Esophagus muscularis mucosa (tissue), 4 donors: ENCODE measurements at places on chromosomes 3 and 15.
A peak's percentile ranks its signal among the peaks of the same experiment; 100 is the strongest.

DNA sequence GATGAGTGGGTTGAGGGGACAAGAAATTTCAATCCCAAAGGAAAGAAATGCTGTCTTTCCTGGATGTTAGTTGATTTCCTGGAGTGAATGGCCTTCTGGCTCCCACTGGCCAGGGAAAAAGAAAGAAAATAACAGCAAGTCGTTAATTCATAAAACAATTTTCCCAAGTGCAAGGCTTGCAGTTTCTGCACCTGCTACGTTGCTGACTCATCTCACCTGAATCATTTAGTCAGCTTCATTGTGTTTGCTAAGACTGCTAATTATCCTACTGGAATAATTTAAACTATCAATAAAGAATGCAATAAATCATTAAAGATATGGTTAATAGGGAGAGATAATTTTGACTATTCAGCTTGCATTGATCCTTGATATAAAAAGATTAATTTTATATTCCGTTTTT lies 387.6 kb downstream of the ROBO2 start:
- DNase-seq: no peak

- DNase-seq: no peak
These were observed 367.9 kb upstream of the PROK2 start for GRCh38 chr3:72152551-72153476.

- DNase-seq: no peak
These were observed 56.2 kb downstream of the CEMIP start for GRCh38 chr15:80835336-80835735.

DNA sequence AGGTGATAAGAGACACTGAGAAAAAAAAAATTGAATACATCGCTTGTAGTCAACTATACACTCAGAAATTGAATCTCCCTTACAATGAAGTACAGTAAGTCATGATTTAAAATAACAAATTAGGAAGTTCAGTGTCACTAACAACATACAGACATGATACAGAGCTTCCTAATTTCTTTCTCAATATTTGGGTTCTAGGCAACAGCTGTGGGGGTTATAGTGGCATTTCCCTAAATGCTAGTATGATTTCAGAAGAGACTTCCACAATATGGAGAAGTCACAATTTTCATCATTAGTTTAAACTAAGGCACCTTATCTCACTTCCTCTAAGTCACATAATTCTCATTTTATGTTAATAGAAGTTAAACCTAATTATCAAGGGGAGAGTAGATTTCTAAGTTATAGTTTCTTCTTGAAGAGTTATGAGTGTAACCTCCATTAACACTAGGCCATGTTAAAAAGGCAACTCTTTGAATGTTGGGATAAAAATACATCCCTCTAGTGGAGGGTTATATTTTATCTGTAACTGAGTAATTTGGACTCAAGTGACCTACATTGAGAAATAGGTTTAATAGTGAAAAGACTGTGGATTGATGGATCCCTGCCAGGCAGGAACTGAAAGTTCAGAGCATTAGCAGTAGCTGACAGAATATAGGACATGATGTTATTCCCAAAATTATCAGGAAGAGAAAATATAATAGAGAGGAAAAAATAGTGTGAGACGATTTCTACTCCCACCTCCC lies 286.0 kb upstream of the SUCLG2 start:
- DNase-seq: no peak

DNA sequence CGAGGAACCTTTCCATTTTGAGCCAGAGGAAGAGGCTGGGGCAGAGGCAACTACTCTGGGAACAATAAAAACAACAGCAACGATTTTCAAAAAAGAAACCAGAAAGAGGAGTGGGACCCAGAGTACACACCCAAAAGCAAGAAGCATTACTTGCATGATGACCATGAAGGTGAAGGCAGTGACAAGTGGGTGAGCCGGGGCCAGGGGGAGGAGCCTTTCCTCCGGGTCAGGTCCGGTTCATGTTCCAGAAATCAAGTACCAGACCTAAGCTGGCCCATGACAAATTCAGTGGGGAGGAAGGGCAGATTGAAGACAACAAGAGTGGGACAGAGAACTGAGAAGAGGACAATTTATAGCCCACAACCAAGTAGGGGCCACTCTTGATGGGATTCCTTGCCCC lies 77.2 kb upstream of the STT3B start:
- DNase-seq: no peak

- DNase-seq: no peak
These were observed 37.1 kb downstream of the P3H2 start for GRCh38 chr3:190083635-190084034.

DNA sequence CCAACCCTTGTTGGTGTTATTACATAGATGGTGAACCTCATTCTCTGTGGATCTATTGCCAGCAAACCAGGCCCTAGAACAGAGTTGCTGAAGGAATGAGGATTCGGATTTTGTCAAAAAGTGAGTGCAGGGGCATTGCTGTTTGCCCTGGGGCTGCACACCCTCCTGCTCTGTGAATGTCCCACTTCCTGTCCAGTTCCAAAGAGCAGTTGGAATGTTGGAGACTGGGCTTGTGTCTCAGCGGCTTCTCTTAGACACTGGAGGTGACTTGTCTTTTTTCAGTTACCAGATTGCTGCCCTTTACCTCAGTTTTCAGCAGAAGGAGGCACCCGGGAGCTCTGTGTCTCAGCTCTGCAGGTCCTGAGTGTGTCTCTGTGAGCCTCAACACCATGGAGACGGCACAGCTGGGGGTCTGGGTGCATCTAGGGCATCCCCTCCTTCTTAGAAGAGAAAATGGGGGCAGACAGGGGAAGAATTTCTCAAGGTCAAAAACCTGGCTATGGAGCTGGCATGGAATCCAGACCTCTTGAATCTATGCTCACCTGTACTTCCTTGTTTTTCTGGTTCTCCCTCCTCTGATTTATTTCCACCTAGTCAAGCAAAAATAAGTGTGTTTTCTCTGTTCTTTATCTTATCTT lies 46.3 kb downstream of the LIMD1 start:
- DNase-seq: no peak

DNA sequence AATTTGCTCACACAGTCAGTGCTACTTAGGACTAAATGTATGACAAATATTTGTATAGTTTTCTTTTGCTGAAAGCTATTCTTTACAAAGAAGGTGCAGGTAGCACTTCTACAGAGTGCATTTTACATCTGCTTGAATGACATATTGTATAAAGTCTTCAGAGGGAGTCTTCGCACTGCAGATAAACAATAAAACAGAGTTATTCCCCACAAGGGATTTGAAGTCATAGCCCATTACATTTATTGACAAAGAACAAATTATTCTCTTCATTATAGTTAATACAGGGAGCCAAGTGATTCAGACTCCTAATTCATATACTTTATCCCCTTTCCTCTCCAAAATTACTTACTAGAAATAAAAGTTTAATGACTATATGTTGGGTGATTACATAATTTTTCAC lies 529.7 kb downstream of the EDEM1 start:
- DNase-seq: no peak

DNA sequence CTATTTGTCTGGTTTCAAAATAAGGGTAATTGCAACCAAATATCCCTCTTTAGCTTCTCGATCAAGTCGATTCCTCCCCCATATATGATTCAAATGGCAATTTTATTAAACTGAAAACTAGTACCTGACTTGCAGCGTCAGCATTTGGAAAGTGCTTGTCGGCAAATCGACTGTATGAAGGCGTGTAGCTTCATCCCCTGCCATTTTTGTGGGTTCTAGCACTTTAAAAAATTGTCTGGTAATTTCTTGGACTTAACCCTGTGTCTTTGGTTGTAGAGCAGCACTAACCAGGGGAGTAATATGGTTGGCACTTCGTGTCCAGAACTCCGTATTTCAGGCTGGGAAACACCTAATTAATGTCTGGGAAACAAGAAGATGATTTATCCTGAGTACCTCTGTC lies 573 bp downstream of the MME start:
- no peak for DNase-seq

DNA sequence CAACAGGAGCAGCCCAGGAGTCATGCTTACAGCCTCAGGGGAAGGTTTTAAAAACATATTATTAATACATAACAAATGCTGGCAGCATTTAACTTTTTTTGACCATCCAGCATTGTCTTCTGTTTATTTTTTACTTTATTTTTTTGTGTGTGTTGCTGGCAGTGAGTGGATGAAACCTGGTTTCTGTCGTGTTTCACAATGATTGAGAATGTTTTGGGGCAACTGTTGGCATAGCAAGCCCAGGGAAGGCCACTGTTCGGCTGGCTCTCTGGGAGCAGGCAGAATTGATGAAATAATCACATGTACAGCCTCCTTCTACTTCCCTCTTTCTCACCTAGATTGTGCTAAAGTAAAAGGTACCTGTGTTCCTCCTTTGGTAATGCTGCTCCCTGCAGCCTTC lies 190.2 kb downstream of the NR1D2 start:
- peak; percentile 77 for DNase-seq

DNA sequence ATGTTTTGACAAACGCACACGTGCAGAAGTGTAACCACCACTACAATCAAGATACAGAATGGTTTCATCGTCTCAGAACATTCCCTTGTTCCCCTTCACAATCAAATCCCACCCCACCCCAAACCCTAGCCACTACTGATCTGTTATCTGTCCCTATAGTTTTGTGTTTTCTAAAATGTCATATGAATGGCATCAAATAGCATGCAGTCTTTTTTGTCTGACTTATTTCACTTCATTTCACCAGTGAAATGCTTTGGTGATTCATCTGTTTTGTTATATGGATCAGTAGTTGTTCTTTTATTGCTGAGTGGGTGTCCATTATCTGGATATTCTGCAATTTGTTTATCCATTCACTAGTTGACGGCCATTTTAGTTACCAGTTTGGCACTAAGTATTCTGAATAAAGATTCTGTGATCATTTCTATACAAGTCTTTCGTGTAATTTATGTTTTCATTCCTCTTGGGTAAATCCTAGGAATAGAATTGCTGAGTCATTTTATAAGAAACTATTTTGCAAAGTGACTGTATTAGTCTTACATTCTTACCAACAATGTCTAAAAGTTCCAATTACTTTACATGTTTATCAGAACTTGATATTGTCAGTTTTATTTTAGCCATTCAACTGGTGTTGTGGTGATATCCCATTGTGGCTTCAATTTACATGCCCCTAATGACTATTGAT lies 232.8 kb downstream of the CLSTN2 start:
- no peak for DNase-seq

DNA sequence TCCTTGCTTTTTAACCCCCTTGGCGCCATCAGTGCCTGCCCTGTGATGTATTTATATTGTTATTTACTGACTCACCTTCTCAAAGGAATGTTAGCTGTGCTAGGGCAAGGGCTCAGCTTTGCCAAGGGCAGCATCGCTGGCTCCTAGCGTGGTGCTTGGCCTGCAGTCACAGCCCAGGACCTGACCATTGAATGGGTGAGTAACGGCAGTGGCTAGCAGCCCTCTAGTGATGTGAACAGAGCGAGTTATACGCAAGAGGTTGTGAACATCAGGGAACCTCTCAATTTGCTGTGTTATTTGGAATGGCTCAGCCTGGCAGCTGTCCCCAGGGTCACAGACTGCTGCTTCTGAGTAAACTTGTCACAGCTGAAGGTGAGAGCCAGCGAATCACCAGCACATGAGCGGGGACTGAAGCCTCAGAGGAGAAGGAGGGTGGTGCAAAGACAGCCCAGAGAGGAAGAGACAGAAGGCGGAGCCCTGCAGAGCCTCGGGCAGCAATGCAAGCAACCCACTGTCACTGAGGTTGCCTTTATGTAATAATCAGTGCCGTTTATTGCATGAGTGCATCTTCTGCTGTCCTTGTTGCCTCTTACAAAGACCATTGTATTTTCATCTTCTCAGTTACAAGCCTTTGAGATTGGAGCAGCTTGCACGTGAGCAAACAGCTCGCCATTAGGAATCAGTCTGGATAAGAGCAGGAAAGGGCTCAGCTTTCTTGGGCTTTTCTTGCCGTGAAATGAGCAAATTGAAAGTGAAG lies 158.3 kb downstream of the SLCO3A1 start:
- DNase-seq: no peak

- DNase-seq: no peak
These were observed 60.9 kb downstream of the IL12A start for GRCh38 chr3:160049565-160049964.

GRCh38 chr3:25423780-25424588 lies 4.1 kb upstream of the RARB start:
- DNase-seq: no peak

DNA sequence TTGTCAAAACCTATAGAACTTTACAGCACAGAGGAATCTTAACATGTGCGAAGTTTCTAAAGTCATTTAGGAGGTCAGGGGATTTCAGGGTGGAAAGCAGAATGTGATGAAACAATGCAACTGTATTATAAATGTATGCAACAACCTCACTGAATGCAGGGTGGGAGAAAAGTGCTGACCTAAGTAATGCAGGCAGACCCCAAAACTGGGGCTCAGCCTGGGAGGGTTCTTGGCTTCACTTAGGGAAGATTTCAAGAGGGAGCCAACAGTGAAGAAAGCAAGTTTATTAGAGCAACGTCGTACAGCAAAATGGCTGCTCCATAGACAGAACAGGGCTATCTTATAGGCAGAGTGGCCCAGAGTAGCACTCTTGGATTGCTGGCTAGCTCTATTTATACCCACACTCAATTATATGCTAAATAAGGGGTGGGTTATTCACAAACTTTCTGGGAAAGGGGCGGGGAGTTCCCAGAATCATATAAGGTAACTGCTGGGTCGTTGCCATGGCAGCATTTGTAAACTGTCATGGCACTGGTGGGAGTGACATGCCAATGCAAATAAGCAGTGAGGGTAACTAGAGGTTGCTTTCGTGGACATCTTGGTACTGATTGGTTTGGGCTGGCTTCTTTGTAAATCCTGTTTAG lies 14.2 kb upstream of the CAND2 start:
- no peak for DNase-seq

- no peak for DNase-seq
These were observed 21.9 kb downstream of the IL12A start for GRCh38 chr3:160010578-160010977.

- DNase-seq: no peak
These were observed 9.8 kb upstream of the SEMA4B start for GRCh38 chr15:90191344-90191687.

- DNase-seq: no peak
These were observed 809.2 kb downstream of the NAALADL2 start for GRCh38 chr3:175668300-175668699.

DNA sequence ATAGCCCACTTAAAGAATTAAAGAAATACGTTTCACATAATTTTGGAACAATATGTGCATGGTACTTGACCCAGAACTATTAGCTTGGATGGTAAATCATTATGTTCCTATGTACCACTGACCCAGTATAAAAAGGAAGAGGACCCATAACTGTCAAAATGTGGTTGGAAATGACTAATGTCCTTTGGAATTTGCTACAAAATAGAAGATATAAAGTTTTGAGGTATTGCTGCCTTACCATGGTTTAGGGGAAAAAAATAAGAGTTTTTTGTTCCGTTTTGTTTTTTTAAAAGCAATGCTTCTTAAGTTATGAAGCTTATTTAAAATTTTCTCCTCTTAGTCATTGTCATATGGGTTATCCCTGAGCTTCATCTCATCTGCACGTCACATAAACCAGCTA lies 15.8 kb upstream of the TFDP2 start:
- no peak for DNase-seq

GRCh38 chr3:151592287-151592686 lies 131.4 kb upstream of the IGSF10 start:
- DNase-seq: no peak

GRCh38 chr3:66200786-66201185 lies 20.0 kb upstream of the SLC25A26 start:
- DNase-seq: no peak

GRCh38 chr3:138187296-138188012 lies at the start of gene ARMC8:
ARMC8 (plus strand) TSS chr3:138187301; CDS start chr3:138187555, 254 bp downstream.
- DNase-seq: no peak
